ENCODE measurements at places on chromosomes 5 and 9.

DNA sequence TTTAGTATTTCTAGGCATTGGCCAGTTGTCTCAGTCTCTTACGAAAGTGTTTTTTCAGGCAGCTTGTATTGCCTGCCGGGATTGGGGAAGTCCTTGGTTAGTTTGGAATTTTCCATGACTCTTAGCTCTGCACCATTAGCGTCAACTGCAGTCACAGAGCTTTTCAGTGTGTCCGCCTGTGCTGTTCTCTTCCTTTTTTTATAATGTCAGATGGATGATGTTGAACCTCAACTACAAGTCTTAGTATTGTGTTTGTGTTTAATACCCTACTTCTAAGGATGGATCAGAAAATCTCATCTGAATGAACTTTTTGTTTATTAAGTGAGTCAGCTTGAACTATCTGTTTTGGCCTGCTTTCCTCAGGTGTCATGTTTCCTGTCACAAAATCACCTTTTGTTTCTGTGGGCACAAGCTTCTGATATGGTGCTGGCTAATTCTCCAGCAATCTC is 33.1 kb downstream of the ATP6V0E1 start:
- no peak for DNase-seq

GRCh38 chr9:83920469-83920926 is 734 bp downstream of the KIF27 start:
- no peak for DNase-seq

DNA sequence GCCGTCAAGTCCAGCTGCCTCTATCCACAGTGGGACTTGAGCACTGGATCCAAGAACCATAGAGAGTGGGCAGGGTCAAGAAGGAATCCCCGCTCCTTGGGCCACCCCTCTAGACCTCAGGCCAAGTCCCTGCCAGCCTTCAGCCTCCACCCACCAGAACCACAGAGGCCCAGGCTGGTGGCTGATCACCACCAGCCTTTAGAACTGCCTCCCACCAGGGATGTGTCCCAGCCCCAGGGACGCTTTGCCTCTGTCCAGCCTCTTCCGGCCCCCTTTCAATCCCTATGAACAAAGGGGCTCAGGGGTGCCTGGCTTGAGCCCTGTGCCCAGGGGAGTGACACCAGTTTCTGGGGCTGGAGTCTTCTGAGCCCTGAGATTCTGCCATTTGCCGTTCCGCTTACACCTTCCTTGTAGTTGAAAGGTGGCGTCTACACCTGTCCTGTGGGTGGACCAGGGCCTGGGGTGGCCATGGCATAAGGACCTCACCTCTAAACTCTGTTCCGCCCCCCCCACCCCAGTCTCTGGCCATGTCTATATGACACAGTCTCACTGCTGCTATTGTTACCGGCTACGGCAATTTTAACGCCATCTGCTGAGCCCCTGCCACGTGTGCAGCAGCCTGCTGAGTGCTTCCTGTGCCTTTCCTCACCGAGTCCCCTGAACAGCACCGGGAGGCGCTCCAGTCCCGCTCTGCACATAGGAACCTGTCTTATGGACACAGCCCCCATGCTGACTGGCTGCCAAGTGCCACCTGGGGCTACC is 35.7 kb upstream of the ORM1 start:
- no peak for DNase-seq

DNA sequence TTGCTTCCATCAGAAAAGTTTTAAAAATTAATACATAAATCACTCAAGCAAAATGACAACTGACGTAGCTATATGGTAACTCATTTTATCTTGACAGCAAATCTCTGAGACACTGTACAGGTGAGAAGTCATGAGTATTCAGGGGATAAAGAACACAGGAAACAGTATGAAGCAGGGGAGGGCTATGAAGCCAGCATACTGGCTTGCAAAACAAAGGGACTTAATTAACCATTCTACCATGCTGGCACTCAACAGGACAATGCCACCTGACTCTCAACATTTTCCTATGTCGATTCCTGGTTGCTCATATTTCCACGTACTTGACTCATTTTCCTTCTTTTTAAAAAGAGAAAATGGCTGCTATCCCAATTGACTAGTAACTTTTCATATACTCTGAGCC is 151.4 kb upstream of the RETREG1 start:
- DNase-seq: no peak

GRCh38 chr5:179120421-179120861 is 60.3 kb downstream of the ZNF354C start:
- DNase-seq: no peak

DNA sequence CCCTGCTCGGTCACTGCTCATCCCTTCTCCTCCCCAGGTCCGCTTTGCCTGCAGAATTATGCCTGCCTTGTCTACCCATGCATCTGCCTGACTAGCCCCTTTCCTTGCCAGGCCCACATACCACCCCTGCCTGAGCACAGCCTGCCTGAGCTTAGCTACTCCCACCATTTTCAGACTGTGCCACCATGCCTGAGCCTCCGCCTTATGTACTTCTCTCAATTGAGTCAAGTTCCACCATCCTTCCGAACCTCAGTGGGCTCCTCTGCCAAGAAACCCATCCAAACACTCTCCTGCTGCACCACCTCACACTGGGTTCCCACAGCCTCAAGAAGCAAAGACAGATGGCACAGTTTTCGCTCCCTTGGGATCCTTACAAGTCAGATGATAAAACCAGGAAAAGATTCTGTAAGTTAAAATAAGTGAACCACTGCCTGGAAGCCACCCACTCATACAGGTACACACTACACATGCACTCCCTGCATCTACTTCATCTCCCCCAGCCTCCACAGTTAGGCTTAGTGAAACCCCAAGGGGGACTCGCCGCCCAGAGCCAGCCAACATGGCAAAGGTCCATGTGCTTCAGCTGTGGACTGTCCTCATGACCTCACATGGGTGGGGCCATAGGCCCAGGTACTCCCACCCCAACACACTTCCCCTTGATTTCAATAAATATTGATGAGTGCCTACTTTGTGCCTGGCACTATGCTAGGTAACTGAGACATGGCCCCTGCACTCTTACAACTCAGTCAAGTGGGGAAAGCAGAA is 23.1 kb downstream of the P4HA2 start:
- no peak for DNase-seq

- DNase-seq: no peak
Measured at GRCh38 chr5:14267991-14268708, 125.0 kb downstream of the TRIO start.

DNA sequence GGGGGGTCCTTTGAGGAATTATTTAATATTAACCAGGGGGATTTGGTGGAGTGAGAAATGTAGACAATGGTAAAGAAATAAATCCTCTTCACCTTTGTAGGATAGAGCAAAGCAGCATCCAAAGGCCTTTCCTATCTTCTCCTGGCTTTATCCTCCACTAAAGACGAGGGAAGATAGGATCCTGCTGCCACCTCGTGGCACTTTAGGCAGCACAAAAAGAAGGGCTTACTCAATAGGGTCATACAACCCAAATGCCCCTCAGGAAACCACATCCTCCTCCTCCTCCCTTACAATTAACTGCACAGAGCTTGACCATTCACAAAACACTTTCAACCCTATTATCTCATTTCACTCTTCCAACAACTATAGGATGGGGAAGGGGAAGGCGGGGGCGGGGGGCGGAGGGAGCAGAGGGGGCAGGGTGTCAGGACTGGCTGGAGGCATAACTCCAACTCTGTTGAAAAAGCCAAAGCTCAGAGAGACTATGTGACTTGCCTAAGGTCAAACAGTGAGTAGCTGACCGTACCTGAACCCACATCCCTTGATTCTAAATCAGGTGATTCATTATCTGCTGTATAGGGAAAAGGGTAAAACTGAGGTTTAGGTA is 45.4 kb upstream of the MYOT start:
- DNase-seq: peak; percentile 47

Data from neural crest cell (in vitro differentiated cells).